ENCODE measurements at places on chromosomes 1 and 21.
A peak's percentile ranks its signal among the peaks of the same experiment; 100 is the strongest.

DNA sequence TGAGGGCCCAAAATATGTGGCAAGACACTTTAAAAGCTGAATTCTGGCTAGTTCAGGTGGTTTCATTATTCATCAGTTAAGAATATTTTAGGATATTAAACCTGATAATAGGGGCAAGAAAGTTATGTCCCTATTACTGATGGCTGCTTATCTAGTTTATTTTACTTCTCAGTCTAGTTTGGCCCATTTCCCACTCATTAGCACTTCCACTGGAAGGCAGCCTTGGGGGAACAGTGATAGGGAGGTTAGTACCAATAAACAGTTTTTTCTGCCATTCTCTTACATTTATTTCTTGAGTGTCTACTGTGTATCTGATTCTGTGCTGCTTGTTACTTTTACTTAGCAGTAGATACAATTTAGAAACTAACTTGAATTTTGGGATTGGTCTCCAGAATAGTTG lies 9.0 kb downstream of the PPP1R12B start:
- no peak for DNase-seq

DNA sequence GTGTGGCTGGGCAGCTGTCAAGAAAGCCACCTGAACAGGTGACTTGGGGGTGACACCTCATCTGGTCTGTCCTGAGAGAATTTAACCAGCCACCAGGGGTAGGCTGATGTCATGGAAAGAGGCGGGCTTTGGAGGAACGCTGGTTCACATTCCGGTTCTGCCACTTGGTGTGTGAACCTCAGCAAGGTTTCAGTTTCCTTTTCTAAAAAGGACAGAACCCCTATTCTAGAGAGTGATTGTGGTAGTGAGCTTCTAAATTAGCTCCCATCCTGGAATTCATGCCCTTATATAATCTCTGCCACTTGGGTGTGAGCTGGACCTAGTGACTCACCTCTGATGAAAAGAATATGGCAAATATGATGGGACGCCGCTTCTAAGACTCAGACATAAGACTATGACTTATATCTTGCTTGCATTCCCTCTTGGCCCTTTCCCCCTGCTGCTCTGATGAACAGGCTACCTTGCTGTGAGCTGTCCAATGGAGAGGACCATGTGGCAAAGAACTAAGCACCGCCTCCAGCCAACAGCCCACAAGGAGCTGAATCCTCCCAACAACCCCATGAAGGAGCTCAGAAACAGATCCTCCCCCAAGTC lies 332.1 kb downstream of the RRAGC start:
- peak; percentile 70 for DNase-seq

DNA sequence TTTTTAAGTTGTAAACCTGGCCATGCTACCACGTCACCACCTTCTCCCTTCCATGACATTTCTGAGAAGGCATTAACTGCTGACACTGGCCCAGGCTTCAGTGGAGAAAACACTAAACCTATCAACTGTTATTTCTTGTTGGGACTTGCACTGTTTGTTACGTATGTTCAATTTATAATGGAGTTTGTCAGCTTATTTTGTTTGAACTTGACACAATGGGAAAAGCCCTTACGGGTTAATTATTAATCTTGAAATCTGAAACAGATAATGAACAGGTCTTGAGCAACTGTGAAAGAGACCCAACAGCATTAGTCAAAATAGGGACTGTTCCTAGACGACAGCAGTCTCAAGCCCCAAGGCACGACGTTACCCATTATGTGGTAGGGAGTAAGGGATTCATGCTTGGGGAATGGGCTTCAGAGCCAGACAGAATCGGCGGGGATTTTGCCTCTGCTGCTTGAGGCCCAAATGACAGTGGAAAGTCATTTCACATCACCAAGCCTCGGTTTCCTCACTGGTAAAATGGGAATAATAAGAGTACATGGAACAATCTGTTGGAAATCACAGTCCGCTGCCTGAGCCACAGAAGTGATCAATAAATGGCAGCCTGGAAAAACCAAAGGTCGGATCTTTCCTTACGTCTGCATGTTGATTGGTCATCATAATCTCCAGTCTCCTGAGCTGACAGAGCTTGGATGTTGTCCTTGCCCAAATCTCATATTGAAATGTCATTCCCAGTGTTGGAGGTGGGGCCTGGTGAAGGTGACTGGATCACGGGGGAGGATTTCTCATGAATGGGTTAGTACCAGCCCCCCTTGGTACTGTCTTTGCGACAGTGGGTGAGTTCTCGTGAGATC lies 44.5 kb downstream of the TIAM1 start:
- DNase-seq = no peak

GRCh38 chr1:34787461-34788420 lies 5.1 kb upstream of the GJA4 start:
- no peak for DNase-seq

DNA sequence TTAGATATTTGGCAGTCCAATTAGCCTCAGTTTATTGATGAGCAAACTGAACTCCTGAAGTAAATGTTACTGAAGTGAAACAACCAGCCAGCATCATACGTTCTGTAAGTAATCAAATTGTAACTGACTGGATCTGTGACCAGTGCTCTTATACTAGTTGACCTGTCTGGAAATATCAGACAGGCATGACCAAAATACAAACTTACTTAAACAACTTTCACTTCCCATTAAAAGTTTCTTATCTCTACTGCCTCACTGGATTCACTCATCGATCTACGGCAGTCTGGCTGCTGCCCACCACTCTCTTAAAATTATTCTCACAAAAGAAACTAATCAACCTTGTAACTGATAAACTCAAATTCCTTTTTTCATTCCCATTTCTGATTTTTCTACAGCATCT lies 56.4 kb downstream of the WDR3 start:
- DNase-seq = no peak

- DNase-seq = no peak
These were observed 47.6 kb upstream of the RGS1 start for GRCh38 chr1:192527950-192528349.

DNA sequence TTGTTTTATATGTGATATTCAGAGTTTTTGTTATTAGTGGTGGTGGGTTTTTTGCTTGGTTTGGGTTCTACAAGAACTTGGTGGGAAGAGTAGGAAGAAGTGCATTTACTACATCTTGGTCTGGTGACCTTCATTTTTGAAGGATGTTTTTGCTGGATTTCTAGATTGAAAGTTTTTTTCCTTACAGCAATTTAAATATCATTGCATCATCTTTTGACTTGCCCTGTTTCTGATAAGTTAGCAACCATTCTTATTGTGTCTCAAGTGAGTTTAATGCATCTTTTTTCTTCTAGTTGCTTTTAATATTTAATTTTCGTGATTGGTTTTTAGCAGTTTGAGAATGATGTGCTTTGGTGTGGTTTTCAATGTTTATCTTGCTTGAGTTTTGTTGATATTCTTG lies 447.7 kb downstream of the DISC1 start:
- no peak for DNase-seq

DNA sequence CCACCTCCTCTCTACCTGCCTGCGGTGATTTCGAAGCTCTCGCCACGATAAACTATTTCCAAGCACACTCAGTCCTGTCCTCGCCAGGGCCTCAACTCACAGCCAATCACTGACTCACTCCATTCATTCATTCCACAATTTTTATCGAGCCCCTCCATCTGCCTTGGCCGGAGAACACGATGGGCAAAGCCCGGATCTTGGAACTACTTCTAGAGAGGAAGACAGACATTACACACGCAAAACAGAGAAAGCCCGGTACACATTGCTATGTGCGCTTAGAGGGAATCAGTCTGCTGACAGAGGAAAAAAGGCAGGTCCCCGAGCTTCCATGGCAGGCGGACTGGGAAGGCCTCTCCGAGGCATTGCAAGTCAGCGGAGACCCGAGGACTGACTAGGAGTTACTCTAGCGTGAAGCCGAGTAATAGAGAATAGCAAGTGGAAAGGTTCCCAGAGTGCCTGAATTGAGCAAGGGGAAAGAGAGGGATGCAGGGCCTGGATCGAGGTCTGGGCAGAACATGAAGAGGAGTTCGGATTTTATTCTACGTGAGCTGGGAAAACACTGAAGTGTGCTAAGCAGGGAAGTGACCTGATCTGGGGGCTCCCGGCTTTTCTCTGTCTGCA lies 54.2 kb upstream of the DNAJC6 start:
- DNase-seq = no peak

DNA sequence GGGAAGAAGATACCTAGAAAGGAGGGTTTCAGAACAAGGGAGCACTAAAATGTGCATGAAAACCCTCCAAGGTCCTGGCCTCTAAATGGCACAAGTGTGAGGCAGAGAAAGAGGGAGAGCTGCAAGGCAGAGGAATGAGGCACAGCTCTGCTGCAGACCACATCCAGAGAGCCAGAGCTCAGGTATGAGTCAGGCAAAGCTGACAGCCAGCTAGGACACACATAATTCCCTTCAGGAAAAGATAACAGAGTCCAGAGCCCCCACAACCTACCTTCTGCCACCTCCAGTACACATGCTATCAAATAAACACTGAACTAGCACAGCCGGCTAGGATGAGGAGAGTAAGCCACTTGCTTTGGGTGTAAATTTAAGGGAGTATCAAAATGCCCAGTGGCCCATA lies 62.2 kb downstream of the HSF2BP start:
- no peak for DNase-seq

DNA sequence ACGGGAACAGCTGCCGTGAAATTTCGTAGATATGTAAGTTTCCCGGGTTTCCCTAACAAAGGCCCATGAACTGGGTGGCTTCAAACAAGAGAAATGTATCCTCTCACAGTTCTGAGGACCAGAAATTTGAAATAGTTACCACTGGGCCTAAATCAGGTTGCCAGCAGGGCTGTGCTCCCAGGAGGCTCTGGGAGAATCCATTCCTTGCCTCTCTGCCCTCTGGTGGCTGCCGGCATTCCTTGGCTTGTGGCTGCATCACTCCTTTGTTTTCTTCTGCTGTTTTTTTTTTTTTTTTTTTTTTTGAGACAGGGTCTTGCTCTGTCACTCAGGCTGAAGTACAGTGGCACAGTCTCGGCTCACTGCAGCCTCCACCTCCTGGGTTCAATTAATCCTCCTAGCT lies 23.7 kb downstream of the UMODL1 start:
- no peak for DNase-seq

- no peak for DNase-seq
These were observed 97.8 kb downstream of the MRPL37 start for GRCh38 chr1:54297596-54298283.

GRCh38 chr1:240282061-240282830 lies 190.6 kb downstream of the FMN2 start:
- no peak for DNase-seq

GRCh38 chr1:11362547-11363021 lies 89.6 kb downstream of the UBIAD1 start:
- no peak for DNase-seq

DNA sequence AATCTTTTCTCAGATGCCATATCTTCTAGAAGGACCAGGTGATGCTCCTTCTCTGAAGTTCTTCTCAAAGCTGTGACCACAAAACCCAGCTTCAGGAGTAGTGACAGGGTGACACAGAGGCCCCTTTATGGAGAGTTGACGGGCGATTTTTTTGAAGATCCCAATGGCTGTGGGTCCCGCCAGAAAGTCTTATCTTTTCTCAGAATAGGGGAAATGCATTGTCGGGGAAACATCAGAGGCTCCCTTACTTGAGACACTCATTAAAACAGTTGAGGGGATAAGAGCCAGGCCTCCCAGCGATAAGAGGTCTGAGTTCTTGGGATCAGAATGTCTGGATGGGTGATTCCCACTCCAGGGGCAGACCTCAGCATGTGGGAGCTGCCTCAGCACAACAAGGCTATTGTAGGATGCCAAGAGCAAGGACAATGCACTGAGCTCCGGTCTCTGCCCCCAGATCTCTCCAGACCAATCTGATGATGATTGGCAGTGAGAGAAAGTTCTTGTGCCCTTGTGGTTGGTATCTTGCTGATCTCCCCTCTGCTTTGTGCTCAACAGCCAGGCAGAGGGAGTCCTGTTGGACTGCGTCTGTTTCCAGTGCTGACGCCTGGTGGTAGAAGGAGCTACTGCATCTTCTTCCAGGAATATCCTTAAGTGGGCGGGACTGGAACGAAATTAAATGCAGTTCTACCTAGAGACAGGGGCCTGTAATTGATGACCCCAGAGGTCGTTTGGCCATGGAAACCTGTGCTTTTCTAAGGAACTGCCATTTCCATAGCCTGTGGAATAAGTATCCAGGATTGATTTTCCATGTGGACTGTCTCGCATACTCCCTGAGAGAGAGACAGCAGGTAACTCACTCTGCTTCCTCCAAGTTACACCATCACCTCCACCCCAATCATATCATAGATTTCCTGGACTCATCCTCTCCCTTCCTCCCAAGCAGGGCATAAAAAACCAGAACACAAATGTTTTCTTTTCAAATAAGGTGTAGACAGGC lies 6.8 kb upstream of the ACKR1 start:
- peak; percentile 71 for DNase-seq

DNA sequence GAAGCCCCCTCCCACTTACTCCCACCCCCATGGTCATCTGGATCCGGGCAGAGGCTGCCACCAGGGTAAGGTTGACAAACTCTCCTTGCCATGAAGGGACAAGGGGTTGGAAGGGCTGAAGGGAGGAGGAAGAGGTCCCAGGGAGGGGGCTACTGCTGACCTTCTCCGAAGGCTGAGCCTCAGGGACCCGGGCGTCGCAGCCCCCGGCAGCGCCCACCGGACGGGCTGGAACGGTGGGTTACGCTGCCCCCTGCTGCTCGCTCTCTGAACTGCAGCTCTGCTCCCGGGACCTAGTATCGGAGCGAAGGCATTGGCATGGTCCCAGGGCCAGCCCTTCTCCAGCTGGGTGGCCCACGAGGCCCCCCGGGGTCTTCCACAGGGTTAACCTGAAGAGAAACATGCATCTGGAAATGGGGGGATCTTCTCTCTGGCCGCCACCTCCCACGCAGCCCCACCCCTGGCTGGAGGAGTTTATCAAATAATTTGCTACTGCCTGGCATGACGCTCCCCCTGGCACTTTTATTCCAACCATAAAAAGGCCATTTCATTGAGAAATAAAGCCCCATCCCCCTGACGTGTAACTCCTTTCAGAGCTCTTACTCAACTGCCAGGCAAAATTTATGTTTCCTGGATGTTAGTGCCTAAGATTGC lies 70.4 kb upstream of the TARDBP start:
- peak; percentile 45 for DNase-seq

DNA sequence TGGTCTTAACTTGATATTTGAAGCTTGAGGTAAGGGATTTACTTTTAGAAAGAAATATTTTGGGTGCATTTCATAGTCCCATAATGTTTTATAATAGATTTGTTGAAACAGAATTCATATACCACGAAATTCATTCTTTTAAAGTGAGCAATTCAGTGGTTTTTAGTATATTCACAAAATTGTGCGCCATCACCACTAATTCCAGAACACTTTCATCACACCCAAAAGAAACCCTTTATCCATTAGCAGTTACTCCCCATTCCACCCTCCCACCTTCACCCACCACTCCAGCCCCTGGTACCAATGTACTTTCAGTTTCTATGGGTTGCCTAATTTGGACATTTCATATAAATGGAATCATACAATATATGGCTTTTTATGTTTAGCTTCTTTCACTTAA lies 38.9 kb upstream of the DMRTB1 start:
- no peak for DNase-seq

- no peak for DNase-seq
These were observed 377.1 kb downstream of the NPHP4 start for GRCh38 chr1:5615076-5615475.

- DNase-seq = no peak
These were observed 21.0 kb upstream of the LAMC1 start for GRCh38 chr1:183002267-183002666.
